ENCODE measurements at places on chromosomes 2 and 18.

DNA sequence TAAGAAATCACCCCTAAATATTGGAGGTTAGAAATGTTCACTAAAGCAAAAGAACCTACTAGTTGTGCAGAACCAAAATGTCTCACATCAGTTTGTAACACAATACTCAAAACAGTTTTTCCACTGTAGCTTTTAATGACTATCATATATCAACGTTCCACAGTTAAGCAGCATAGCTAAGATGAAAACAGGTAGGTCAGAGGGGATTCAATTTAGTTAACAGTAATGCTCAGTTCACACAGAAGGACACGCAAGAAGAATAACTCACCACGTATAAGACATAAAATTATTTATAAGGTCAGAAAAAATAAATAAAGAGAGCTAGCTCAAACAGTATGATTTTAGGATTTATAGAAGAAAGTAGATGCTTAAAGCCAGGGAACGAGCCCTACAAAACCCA is 118.9 kb upstream of the CCDC150 start:
- no peak for DNase-seq

DNA sequence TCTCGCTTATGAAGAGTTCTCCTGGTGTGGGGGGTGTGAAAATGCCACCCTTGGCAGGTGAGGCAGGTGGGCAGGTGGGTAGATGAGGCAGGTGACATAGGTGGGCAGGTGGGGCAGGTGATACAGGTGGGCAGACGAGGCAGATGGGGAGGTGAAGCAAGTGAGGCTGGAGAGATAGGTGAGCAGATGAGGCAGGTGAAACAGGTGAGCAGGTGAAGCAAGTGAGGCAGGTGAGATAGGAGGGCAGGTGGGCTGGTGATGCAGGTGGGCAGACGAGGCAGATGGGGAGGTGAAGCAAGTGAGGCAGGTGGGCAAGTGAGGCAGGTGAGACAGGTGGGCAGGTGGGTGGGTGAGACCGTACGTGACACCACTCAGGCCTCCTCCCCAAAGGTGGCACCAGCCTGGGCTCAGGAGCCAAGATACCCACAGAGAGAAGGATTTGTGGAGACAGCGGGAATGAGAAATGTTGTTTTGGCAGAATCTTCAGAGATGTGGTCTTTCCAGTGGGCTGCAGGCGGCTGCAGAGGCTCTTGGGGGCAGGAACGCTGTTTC is 232.3 kb upstream of the MYT1L start:
- DNase-seq = no peak

GRCh38 chr18:58230438-58231179 is 186.6 kb downstream of the NEDD4L start:
- DNase-seq = no peak

DNA sequence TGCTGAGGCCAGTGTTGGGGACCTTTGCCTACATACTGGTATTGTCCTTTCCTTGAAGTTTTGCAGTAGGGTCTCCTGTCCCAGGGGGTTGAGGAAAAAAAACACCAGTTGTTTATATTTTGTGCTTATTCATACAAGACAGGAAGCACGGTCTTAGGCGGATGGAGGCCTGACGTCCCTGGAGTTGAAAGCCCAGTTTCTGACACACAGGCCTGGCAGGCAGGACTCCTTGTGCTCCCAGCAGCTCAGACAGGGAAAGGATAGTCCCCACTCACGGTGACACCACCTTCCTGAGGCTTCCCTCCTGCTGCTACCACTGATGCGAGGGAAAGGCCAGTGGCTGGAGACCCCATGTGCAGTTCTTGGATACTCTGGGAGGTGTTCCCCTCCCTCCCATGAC is 15.5 kb upstream of the SP100 start:
- no peak for DNase-seq

DNA sequence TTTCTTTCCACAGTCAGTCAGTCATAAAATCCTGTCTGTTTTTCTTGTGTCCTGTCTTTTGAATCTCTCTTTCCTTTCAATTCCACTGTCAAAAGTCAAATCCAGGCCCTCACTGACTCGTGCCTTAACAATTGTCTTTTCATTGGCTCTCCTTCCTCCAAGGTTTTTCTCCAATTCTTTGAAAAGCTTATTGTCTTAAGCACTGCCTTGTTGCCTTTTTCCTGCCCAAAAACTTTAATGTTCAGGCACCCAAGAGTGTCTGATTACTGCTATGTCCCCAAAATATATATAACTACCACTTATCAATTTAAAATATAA is 13.9 kb upstream of the SULT1C4 start:
- no peak for DNase-seq

DNA sequence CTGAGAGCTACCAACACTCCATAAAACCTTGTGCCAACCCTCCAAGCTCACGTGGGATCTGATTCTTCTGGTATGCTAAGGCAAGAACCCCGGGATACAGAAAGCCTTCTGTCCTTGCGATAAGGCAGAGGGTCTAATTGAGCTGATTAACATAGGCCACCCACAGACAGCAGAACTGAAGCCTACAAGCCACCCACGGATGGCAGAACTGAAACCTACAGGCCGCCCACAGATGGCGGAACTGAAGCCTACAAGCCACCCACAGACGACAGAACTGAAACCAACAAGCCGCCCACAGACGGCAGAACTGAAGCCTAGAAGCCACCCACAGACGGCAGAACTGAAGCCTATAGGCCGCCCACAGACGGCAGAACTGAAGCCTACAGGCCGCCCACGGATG is 216.3 kb downstream of the SNTG2 start:
- no peak for DNase-seq

- DNase-seq = no peak
Observed at GRCh38 chr2:85694052-85695025, at the start of gene GNLY. TSS of gene GNLY (plus strand) at chr2:85694358. CDS start at chr2:85694419, 61 bp downstream.

- DNase-seq = no peak
Observed at GRCh38 chr18:13471198-13471845, 252.8 kb downstream of the LDLRAD4 start.

- DNase-seq = no peak
Observed at GRCh38 chr2:9440058-9440727, 16.7 kb downstream of the CPSF3 start.

DNA sequence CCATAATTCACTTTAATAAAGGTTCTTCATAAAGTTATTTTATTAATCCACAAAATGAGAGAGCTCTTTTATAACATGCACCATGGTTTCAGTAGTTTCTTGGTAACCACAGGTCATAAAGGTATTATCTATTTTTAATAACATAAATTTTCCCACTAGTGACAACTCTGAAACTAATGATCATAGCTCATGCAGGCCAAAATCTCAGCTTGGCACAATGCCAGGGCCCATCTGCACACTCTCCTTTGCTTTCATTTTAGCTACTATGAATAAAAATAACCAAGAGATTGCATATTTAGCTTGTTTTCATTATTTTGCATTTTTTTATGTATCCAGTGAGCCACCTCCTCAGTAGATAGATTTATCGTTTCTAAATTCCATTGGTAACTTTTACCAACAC is 691.8 kb upstream of the CHAC2 start:
- no peak for DNase-seq

DNA sequence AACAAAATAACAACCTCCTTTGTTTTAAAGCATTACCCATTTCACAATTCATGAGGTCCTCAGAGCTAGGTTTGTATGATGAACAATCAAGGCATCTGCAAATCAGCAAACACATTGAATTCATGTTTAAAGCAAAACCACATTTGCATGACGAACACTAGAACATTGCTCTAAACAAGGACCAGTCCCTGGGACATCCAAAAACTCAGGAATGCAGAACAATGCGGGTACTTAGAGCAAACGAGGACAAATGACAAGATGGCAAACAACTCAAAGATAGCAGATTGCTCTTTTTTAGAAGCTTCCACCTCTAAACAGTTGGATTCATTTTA is 45.7 kb upstream of the RALBP1 start:
- no peak for DNase-seq

GRCh38 chr2:136139631-136140030 is 21.7 kb upstream of the CXCR4 start:
- DNase-seq = no peak

GRCh38 chr2:65878011-65878340 is 445.6 kb upstream of the SPRED2 start:
- no peak for DNase-seq

GRCh38 chr2:166671801-166672200 is 177.8 kb upstream of the SCN7A start:
- no peak for DNase-seq

DNA sequence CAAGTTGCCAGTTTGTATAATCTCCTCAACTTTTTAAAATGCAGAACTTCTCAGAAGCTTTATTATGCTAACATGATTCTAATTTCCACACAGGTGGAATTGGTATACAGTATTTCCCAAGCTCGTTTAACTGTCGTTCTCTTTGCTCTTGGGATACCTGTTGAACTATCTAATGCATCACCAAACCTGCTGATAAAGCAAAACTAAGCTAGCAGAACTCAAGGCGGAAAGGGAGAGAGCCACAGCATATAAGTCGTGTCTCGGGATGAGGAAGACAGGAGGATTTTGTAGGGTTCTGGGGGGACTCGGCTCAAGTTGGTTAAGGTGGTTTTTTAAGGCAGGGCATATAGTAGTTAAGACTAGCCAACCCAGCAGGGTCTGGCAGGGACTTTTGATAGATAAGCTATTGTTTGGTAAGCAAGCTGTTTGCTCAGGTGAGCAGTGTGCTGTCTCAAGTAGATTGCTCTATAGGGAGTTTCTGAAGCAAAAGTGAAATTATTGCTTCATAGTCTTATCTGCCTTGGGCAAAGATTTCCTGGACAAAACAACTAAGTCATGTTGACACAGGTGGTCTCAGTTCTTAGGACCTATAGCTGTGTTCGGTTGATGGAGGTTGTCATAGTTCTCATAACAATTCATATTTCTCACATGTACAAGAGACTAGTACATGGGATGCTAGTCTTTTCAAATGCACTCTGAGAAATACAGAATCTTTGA is 28.2 kb upstream of the CHRNA1 start:
- DNase-seq = no peak

GRCh38 chr2:183001948-183002347 is 36.3 kb downstream of the NCKAP1 start:
- no peak for DNase-seq

DNA sequence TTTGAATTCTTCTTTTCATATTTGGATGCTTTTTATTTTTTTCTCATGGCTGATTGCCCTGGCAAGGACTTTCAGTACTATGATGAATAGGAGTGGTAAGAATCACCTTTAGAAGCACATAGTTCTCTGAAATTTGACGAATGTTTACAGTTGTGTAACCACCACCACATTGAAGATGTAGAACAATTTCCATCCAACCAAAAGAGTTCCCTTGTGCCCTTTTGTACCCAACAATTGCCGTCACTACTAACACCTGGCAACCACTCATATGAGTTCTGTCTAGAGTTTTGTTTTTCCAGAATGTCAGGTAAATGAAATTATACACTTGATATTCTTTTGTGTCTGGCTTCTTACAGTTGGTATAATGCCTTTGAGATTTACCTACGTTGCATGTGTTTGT is 28.7 kb upstream of the SLC16A14 start:
- DNase-seq = no peak

GRCh38 chr2:1742681-1743395 is 1.5 kb downstream of the PXDN start:
- DNase-seq = no peak

GRCh38 chr2:179172894-179173293 is 91.7 kb downstream of the SESTD1 start:
- no peak for DNase-seq

All from stimulated activated naive CD4-positive, alpha-beta T cell treated with Interleukin-2 at 50 U/mL for 16 hours (primary cell).